Melanocyte of skin (primary cell): ENCODE measurements at places on chromosomes 7 and 10. TPM values are rescaled to one million over a fixed set of nuclear protein-coding genes. Genes with fewer than 3 reads are reported as not detected.

ZNF736 gene
- total RNA-seq: 7.9 and 16.7 TPM in 2 replicates

CTNNA3 gene
- total RNA-seq: not detected in 2 replicates

KCNMA1 gene
- under 0.01 and 0.93 TPM in 2 replicates for total RNA-seq

TBC1D12 gene
- total RNA-seq: 8.3 and 8.7 TPM in 2 replicates

TMEM184A gene
- total RNA-seq: not detected in 2 replicates

HHEX gene
- total RNA-seq: 0.69 and 4.0 TPM in 2 replicates

MYL10 gene
- not detected in 2 replicates for total RNA-seq

DMBT1 gene
- under 0.01 TPM in 1 of 2 replicates, not detected in the other for total RNA-seq

OR6V1 gene
- not detected in 2 replicates for total RNA-seq

EFCAB10 gene
- total RNA-seq: not detected in 2 replicates

GPC2 gene
- total RNA-seq: 1.7 and 4.5 TPM in 2 replicates
